ENCODE measurements at places on chromosomes 13 and 19.

DNA sequence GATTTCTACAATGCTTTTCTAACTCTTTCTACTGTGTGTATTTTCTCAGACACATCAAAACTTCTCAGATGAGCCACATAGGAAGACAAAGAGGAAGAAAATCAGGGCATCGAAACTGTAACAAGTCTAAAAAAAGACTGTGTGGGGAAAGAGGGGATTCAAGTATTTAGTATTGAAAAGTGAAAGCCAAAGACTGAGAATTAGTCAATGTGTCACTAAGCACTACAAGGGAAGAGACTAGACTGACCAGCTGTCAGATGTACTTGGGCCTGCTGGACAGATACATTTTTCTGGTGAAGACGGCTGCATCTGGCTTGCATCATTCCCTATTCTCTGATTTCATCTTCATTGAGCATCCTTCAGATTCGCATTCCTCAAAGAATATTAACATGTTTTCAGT is 25.4 kb downstream of the COMMD6 start:
- DNase-seq: no peak

GRCh38 chr19:19145684-19146608 is 7.7 kb upstream of the TMEM161A start:
- peak; percentile 89 for DNase-seq

DNA sequence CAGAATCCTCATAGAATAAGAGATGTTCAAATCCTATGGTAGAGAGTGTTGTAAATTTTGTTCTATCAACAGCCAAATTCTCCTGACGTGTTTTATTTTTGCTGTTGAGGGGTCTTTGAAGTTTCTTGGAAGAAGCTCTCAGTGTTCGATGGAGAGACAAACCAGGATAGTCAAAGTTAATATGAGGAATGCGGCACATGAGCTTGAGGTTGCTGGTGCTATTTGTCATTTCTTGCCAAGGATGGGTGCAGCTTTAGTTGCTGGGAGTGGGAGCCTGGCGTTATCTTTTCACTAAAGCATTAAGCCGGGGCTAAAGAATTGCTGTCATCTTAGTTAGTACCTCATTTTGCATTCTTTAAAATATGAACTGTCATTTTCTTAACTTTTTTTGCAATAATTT is 239.9 kb upstream of the CSNK1A1L start:
- no peak for DNase-seq

- DNase-seq: no peak
Measured at GRCh38 chr19:57825511-57825910, 4.6 kb upstream of the ZNF587B start.

DNA sequence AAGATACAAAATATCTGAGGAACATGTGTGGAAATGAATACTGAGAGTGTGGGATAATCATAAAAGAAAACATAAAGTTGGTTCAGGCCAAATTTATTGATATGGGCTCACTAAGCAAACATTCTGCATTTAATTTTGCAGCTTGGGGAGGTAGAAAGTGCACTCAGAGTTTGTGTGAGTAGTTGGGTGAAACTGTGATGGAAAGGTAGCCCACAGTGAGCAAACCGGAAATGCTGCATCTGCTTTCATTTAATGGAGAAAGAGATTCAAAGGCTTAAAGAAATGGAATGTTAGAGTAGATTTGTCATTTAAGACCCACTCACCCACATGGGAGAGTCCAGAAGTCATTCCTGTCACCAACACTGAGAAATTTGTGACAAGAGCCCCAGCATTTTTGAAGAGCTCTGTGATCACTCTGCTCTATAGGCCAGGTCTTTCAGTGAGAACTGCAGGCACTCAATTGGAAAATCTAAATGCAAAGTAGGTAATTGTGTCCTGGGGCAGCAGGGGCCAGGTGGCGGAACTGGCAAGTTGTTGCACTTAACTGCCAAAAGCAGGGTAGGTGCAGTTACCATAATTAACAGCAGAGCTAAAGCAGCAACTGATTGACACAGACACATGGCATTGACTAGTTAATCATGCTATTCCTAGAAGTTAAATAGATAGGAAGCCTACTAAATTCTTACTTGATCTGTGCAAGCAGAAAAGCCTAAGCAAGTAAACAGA is 1228.3 kb upstream of the PCDH20 start:
- no peak for DNase-seq

DNA sequence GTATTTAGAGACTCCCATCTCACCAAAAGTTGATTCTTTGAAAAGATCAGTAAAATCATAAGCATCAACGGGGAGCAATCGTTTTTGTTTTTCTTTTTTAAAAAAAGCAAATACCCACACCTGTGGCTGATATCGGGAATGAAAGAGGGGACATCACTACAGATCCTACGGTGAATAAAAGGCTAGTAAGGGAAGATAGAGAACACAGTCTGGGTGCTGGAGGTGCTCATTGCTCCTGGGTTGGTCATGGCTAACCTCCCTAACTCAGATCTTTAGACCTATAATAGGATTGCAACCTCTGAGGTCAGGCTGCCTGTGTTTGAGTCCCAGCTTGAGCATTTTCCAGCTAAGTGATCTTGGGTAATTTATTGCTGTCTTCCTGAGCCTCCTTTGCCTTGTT is 1.1 kb downstream of the EHD2 start:
- no peak for DNase-seq

- no peak for DNase-seq
Measured at GRCh38 chr13:109989686-109990085, 203.3 kb upstream of the IRS2 start.

DNA sequence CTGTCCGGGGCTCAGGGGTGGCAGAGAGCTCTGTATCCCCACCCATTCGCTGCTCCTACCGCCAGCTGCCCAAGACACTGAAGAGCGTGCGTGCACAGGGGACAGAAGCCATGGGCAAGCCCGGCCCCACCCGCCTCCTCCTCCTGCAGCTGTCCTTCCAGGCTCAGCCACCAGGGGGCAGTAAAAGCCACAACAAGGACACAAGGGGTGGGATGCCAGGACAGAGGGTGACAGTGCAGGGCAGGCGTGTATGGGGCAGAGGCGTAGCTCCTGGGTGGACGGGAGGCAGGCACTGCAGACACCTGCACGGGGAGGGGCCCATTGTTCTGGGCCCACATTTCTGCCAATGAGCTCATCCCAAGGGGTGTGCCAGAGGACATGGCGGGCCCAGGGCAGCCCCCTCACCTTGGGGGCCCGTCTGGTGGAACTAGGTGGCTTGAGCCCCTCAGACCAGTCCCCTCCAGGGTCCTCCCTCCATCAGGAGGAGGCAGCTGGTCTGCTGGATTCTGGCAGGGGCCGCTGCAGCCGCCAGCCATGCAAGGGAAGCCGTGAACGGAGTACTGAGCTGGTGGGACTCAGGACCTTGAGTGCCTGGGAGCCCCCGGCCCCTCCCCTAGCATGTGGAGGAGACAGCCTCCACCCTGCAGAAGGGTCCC is 61.2 kb downstream of the MLLT1 start:
- peak; percentile 92 for DNase-seq

GRCh38 chr13:99496184-99497142 is 4.8 kb upstream of the TM9SF2 start:
- DNase-seq: no peak

GRCh38 chr13:45178349-45179162 is 22.3 kb downstream of the KCTD4 start:
- no peak for DNase-seq
